OCI-M1 (cell line): ENCODE measurements at places on chromosomes 3 and 15.

DNA sequence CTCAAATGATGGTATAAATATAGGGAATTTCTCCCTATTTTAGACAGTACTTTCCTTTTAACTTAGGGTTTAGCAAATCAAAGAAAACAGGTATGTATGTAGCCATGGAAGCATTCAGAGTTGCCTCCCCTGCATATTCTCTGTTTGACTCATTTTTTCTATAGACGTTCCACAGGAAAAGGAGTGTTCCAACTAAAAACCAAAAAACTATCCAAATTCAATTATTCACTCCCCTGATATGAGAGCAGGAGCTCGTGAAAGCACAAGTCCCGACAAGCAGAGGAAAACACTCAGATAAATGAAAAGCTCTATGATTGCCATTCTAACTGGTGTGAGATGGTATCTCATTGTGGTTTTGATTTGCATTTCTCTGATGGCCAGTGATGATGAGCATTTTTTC lies 119.5 kb downstream of the FRMD5 start:
- DNase-seq: no peak

DNA sequence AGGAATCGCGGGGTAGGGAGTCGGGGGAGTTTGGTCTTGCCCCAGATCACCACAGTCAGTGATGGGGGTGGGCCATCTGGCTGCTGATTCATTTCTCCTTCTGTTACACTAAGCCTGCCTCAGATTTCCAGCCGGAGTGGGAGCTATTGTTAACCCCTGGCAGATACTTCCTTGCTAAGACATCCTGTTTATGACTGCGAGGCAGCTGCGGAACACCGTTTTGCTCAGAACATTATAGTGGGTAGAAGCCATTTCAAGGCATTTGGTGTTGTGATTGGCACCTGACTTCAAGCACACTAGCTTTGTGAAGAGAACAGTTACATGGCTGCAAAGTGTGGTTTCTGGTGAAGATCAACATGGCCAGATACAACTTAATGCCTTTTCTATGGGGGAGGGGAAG lies 73.8 kb downstream of the FLNB start:
- peak; percentile 77 for DNase-seq

- DNase-seq: peak; percentile 19
Observed at GRCh38 chr3:47370887-47371697, 9.7 kb upstream of the PTPN23 start.

- DNase-seq: no peak
Observed at GRCh38 chr3:81080608-81081007, 680.8 kb downstream of the GBE1 start.

- no peak for DNase-seq
Observed at GRCh38 chr15:68566377-68566954, 12.3 kb upstream of the CORO2B start.

DNA sequence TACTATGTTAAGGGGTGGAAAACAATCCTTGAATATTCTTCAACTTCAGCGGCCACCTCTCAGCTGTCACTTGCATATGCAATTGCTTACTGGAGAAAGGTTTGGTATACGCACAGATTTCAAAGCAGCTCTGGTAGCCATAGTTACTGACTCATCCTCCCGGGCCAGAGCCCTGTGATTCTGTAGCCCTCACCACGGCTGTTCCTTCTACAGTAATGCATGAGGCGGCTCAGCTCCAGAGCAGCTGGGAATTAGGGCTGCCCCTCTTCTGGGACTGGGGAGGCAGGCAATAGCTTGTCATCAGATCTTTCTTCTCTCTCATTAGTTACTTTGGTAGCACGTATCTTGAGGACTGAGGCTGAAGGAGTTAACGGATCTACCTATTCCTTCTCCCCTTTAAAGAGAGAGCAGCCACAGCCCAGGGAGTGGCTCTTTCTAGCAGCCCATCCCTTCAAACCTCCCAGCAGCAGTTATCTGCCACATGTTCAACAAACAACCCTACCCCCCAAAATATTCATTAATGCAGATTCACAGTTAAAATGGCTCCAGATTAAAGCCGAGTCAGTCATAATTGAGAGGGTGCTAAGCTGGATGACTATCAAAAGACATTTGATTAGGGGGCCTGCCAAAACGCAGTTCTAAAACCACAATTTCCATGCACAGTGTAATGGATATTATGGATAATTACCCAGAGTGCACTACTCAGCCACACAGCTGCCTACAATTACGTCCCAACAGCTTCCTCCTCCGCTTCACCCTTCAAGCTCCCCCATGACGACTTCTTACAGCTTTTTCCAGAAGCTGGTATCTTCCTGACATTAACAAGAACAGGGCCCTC lies 54.7 kb downstream of the ETV5 start:
- no peak for DNase-seq

- DNase-seq: no peak
Observed at GRCh38 chr15:37788330-37788729, 146.1 kb upstream of the TMCO5A start.

- DNase-seq: peak; percentile 14
Observed at GRCh38 chr3:99747915-99748314, 69.7 kb upstream of the CMSS1 start.

DNA sequence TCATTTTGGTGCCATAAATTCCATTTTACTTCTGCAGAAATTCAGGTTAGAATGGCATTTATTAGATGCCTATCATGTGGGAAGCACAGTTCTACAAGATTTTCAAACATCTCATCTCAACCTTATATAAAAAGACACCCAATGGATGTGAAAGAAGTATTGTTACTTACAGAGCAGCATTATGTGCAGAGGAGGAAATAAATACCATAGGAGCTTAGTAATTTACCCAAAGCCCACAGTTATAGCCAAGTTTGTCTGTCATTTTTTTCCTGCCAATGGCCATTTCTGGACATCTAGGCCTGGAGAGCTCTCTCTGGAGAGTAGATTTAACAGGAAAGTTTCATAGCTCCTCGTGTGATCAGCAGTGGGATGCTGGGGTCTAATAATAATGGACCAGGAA lies 659.4 kb upstream of the NAALADL2 start:
- DNase-seq: no peak

GRCh38 chr3:23712656-23713559 lies 92.8 kb upstream of the UBE2E1 start:
- no peak for DNase-seq

GRCh38 chr15:39645976-39646257 lies 65.0 kb downstream of the THBS1 start:
- no peak for DNase-seq

DNA sequence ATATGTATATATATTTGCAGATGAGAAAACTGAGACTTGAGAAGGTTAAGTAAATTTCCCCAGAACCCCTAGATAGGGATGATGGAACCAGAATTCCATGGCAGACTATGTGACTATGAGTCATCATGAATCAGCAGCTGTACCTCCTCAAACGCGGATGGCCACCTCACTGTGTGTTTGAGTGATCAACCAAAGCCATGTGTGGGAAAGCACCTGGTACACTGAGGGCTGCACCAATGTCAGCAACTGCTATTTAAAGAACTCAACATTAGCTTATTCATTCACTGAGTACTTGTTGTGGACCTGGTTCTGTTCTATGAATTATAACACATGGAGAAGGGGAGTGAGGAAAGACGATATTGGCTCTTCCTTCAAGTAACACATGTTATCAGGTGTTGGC lies 377.0 kb downstream of the GAP43 start:
- DNase-seq: no peak

- no peak for DNase-seq
Observed at GRCh38 chr3:115627180-115628074, 4.1 kb downstream of the GAP43 start.

- no peak for DNase-seq
Observed at GRCh38 chr3:23711916-23712494, 93.8 kb upstream of the UBE2E1 start.

DNA sequence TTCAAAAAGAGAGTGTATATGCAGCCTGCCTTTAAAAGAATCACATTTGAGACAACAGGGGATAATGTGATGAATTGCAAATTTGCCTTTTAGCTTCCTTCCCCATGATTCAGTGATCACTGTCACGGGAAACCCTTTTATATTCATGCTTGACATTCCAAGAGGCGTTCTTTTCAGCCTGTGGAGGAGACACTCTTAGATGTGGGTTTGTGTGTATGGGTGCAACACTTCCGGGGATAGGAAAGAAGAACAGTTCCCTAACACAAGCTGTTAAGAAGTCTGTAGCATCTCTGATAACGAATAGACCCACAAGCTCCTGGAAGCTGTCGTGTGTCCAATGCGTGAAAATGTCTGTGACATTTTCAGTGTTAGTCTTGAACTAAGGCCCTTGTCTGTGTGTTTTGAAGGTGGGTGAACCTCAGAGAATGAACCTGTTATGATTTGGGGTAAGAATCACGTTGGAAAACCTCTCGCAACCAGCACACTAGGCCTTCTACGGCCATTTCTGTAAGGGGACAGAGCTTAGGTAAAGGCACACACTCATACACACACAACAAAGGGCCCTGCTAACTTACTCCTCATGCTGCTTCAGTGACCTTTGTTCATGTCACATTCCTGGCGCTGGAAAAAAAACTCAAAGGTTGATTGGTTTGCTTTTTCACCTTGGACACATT lies 229.2 kb upstream of the ST8SIA2 start:
- DNase-seq: no peak

GRCh38 chr3:139230391-139230790 lies 113.4 kb upstream of the MRPS22 start:
- DNase-seq: no peak

DNA sequence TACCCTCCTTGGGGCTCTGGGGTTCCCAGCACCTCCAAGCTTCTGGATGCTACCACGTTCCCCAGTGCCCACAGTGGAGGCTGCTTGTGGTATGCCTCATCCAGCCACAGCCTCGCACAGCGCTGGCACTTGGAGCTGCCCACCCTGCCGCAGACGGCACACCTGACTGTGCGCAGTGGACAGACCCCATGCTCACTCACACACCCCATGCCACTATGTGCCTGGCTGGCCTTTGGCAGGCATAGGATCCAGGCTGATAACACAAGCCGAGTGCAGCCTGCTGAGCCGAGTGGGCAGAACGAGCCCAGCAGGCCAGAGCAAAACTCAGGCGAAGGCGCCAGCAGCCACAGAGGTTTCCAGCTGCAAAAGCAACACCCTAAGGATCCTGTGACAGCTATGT lies 311.5 kb downstream of the ULK4 start:
- DNase-seq: no peak

DNA sequence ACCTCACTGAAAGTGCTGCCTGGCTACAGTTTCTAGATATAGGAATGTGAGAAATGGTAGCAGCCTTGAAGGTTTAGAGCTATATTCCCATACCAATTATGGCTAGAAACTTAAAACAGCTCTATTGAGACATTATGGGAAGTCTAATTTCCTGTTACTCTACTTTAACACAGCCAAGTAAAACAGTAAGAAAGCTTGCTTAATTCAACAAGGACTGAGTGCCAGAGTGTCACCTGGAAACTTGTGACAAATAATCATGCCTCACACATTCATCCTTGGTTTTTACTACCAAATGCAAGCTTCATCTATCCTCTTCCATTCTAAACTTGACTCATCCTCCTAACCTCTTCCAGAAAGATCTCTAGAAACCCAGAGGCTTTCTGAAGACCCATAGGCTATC lies 41.7 kb downstream of the UBE3A start:
- DNase-seq: no peak

GRCh38 chr3:159674583-159674982 lies 314.1 kb upstream of the IL12A start:
- no peak for DNase-seq

DNA sequence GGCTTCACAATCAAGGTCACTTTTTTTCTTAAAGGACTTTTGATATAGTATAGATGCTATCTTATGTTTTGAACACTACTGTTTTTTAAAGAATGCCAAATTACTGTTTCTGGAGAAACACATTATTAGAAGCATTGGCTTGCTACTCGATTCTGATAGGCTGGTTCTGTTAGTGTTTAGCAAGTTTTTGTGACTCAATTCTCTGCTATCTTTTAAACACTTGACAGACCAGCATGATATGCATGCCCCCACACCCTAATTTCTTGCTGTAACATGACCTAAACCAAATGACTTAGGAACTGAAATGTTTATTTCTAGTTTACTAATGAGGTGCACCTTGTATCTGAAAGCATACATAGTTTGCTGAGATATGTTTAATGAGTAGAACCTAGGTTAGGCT lies 5.5 kb upstream of the IL20RB start:
- no peak for DNase-seq

- peak; percentile 55 for DNase-seq
Observed at GRCh38 chr3:43659250-43659880, 31.4 kb upstream of the ABHD5 start.

- no peak for DNase-seq
Observed at GRCh38 chr15:88650556-88650955, 11.7 kb downstream of the ISG20 start.

DNA sequence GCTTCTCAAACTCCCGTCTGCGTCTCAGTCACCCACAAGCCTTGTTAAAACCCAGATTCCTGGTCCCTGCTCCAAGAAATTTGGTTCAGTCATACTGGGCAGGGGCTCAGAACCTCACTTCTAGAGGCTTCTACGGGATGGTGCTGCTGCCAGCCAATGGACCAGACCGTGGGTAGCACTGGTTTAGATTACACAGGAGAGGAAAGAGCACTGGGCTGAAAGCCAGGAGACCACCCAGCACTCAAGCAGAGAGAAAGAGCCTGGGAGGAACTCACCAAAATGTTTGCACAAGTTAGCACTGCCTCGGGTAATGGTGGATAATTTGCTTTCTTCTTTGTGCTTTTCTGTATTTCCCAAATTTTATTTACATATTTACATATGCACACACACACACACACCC lies 46.9 kb upstream of the MUC13 start:
- no peak for DNase-seq

DNA sequence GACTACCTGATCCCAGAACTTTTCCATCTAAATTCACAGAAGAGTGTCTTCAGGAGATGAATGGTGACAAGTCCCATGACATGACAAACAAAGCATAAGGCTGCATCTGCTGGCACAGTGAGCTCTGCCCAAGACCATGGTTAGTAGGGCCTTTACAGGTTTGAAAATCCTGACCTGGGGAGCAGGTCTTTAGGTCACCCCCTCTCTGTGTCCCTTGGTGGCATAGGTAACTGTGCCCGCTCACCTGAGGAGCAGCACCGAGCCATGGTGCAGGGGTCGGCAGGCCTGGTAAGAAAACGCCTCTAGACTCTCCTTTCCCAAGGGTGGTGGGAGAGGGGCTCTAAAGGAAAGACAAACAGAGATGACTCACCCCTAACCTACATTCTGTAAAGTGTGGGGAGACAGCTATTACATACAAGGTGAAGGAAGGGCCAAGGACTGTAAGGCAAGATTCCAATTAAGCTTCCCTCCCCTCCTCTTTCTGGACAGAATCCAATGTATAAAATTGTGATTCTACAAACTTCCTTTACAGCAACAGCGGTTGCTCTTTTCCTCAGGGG lies 74.0 kb downstream of the SATB1 start:
- no peak for DNase-seq

GRCh38 chr3:189458528-189458927 lies 172.7 kb upstream of the TP63 start:
- DNase-seq: peak; percentile 65

GRCh38 chr3:194348354-194348753 lies 2.8 kb downstream of the CPN2 start:
- no peak for DNase-seq

GRCh38 chr3:113103588-113103987 lies 107.8 kb upstream of the BOC start:
- no peak for DNase-seq
